ENCODE measurements at places on chromosomes 6 and 20. TPM values are rescaled to one million over a fixed set of nuclear protein-coding genes. Genes with fewer than 3 reads are reported as not detected.

The TREM2 gene
- 7.5 TPM for polyA plus RNA-seq

The STMND1 gene
- polyA plus RNA-seq, result 0.09 TPM

The HCRTR2 gene
- 0.07 TPM for polyA plus RNA-seq

The PDYN gene
- 1.3 TPM for polyA plus RNA-seq

The PSORS1C2 gene
- 16.4 TPM for polyA plus RNA-seq

The ATF6B gene
- polyA plus RNA-seq, result 49.2 TPM

The RNF182 gene
- 1.4 TPM for polyA plus RNA-seq

The C6orf163 gene
- polyA plus RNA-seq, result 1.5 TPM

The LCA5 gene
- polyA plus RNA-seq, result 1.7 TPM

The NRM gene
- polyA plus RNA-seq, result 10.4 TPM

The WFDC2 gene
- 48.4 TPM for polyA plus RNA-seq

The FBXO30 gene
- polyA plus RNA-seq, result 5.7 TPM

The PPDPF gene
- polyA plus RNA-seq, result 229 TPM

The RCAN2 gene
- polyA plus RNA-seq, result 5.9 TPM

The SFT2D1 gene
- 106 TPM for polyA plus RNA-seq

The SMLR1 gene
- polyA plus RNA-seq, result 0.02 TPM

The FNDC11 gene
- 1.2 TPM for polyA plus RNA-seq

The RBM38 gene
- polyA plus RNA-seq, result 84.6 TPM

The SRXN1 gene
- 10.8 TPM for polyA plus RNA-seq

The TREML2 gene
- 1.3 TPM for polyA plus RNA-seq

The HLA-A gene
- polyA plus RNA-seq, result 1,655 TPM

The ZNF341 gene
- polyA plus RNA-seq, result 4.7 TPM

The BANF2 gene
- polyA plus RNA-seq, result 0.25 TPM

The TRIM10 gene
- polyA plus RNA-seq, result 0.16 TPM

The ENPP3 gene
- 50.5 TPM for polyA plus RNA-seq

The DCDC2 gene
- 0.25 TPM for polyA plus RNA-seq

The MAPK13 gene
- polyA plus RNA-seq, result 30.1 TPM

The SHLD1 gene
- polyA plus RNA-seq, result 16.4 TPM

The HELZ2 gene
- polyA plus RNA-seq, result 13.9 TPM

The LGSN gene
- 0.23 TPM for polyA plus RNA-seq

The BHLHE23 gene
- 0.37 TPM for polyA plus RNA-seq

The TUBB2A gene
- 19.6 TPM for polyA plus RNA-seq

The ZNF184 gene
- polyA plus RNA-seq, result 6.8 TPM

The KCNG1 gene
- 0.71 TPM for polyA plus RNA-seq

The CDH26 gene
- polyA plus RNA-seq, result 14.7 TPM

The COL12A1 gene
- polyA plus RNA-seq, result 6.8 TPM

The GJA1 gene
- polyA plus RNA-seq, result 43.7 TPM

The TMEM244 gene
- not detected for polyA plus RNA-seq

The MMP24 gene
- 0.11 TPM for polyA plus RNA-seq
